ENCODE measurements at places on chromosomes 3 and 15.

DNA sequence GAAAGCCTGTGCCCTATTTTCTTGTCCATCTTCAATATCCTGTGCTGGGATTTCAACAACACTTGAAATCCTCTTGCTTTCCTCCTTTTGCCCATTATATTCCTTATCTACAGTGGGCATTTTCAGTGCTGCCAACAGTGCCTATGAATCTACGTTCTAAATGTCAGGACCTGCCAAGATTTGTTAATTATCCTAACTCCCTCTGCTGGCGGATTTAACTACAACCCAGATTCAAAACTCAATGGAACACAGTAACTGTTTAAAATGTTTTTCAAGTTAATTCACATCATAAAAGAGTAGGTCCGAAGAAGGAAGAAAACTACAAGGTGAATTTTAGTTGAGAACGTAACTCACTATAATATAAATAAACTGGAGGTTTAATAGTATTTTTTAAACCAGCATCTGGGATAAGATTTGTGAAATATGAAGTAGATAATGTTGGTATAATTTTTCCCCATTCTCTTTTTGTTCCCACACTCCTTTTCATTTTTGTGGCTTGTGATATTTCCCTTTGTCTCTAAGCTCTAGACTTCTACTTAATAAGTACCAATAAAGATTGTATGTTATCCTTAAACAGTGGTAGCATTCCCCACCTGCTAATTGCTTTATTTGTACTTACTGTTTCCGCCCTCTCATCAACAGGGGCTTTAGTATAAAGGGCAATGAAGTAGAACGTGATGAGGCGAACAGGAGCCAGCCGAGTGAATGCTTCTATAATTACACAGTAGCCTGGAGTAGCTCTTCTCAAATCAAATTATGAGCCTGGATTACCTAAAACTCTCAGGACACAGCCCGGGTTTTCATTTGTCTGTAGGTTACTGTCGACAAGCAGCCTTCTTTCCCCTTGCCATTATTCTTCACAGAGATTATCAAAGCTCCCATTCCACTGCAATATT, 302.5 kb upstream of the ATP11B start:
- no peak for DNase-seq

- no peak for DNase-seq
Observed at GRCh38 chr3:43326891-43327581, 40.7 kb downstream of the SNRK start.

DNA sequence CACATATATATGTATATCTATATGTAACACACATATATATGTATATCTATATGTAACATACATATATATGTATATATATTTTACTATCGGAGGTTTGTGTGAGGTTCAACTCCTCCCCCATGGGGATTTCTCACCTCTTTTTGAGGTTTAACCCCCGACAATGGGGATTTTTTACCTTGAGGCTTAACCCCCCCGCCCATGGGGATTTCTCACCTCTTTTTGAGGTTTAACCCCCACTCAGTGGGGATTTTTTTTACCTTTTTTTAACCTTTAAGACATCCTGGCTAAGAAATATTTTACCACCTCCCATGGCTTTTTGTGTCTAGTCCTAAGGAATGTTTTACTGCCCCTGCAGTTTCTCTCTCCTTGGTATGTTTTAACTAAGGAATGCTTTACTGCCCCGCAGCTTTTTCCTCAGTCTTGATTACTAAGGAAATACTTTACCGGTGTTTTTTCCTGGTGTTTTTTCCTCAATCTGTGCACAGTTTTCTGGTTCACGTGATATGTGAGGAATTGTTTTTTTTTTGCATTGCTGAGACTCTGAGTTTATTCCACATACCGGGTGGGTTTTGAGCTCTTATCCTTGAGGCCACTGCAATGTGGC, 185.2 kb downstream of the KLF13 start:
- peak; percentile 31 for DNase-seq

GRCh38 chr3:112136959-112137693, 4.1 kb upstream of the GCSAM start:
- peak; percentile 48 for DNase-seq

DNA sequence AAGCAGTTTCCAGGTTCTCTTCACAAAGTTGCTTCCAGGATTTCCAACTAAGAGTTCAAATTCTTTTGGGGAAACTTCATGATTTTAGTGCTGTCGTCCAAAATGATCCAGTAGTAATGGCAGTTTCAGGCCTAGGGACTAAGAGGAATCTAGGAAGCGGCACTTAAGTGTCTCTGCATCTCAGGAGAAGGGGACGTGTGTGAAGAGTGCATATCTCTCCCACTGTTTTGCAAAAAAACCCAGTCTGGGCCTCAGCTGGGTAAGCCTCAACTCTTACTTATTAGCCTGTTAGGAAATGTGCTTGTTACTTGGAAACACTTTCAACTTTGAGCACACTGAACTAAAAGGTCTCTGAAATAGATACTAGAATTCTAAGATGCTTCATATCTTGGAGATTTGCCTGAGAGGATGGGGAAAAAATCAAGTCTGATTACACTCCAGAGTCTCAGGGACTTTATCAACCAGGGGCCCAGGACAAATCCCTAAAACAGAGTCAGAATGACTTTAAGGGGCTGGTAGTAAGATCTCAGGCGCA, 81.8 kb downstream of the WDR76 start:
- DNase-seq, result no peak

GRCh38 chr3:129068291-129068886, 7.8 kb downstream of the GP9 start:
- DNase-seq, result no peak

DNA sequence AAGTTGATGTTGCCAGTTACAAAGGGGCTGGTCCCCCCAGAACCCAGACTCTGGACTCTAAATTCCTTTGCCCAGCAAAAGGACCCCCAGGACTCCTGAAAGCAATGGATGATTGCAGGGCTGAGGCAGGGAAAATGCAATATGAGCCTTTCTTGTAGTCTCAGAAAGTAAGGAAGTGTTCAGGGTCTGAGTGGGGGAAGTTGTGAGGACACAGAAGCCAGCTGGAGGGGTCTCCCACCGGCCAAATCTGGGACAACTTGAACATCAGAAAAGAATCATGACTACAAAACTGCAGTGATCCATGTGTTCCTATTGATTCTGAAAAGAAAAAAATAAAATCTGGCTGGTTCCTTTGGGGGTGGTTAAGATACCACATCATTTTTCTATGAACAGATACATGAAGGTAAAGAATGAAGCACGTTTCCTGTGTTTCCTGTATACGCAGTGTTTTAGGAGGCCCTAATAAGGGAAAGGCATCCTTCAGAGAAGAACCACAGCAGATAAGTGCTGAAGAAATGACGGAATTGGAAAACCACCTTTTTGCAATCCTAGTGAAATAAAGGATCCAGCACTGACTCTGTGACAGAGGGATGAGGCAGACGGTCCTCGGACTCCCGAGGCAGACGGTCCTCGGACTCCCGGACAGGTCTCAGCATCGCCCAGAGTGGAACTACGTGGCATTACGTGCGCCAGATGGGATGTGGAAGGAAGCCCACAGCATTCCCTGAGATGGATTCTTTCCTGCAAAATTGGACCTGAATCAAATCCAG, 22.2 kb upstream of the GRIP2 start:
- no peak for DNase-seq
